ENCODE measurements at places on chromosomes 2 and 18. TPM values are rescaled to one million over a fixed set of nuclear protein-coding genes. Genes with fewer than 3 reads are reported as not detected.

- H3K27me3 ChIP-seq: peaks cover 11% of the 10 kb centered on the region
- H3K27ac ChIP-seq: no peak overlapping the region
- no peaks in the 10 kb centered on the region for H3K36me3 ChIP-seq
- no peaks in the 10 kb centered on the region for H3K4me1 ChIP-seq
- H3K4me3 ChIP-seq: no peak overlapping the region
These were observed 317.9 kb upstream of the PKDCC start for GRCh38 chr2:41729800-41730364.

DNA sequence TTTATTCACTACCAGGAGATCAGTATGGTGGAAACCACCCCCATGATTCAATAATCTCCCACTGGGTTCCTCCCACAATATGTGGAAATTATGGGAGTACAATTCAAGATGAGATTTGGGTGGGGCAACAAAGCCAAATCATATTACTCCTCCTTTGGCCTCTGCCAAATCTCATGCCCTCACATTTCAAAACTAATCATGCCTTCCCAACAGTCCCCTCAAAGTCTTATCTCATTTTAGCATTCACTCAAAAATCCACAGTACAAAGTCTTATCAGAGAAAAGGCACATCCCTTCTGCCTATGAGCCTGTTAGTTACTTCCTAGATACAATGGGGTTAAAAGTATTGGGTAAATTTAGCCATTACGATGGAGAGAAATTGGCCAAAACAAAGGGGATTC, 989.5 kb upstream of the CNTNAP5 start:
- no peaks in the 10 kb centered on the region for H3K36me3 ChIP-seq
- no peak overlapping the region for H3K4me3 ChIP-seq
- H3K27me3 ChIP-seq: no peaks in the 10 kb centered on the region
- no peak for DNase-seq

DNA sequence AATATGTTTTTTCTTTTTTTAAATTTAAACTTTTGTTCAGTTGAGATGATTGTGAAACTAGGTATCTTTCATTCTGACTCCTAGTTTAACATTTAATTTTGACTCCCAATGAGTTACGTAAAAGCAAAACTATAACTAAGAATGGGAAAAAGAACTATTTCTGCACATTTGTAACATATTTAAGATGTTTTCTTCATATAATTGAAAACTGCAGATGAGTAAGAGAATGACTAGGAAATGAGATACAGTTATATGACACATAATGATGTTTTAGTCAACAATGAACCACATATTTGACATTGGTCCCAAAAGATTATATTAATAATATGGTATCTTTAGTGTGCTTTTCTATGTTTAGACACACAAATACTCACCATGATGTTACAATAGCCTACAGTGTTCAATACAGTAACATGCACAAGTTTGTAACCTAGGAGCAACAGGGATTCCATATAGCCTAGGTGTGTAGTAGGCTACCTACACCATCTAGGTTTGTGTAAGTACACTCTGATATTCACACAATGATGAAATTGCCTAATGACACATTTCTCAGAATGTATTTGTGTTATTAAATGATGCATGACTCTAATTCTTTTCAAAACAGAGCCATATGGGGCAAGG, 12.6 kb downstream of the ERMN start:
- H3K36me3 ChIP-seq: no peaks in the 10 kb centered on the region
- H3K27me3 ChIP-seq: no peaks in the 10 kb centered on the region
- H3K4me1 ChIP-seq: peaks cover 8% of the 10 kb centered on the region
- H3K27ac ChIP-seq: no peak overlapping the region

GRCh38 chr18:78136986-78137385, 842.6 kb upstream of the SALL3 start:
- H3K27me3 ChIP-seq: no peaks in the 10 kb centered on the region
- H3K4me1 ChIP-seq: no peaks in the 10 kb centered on the region
- H3K36me3 ChIP-seq: no peaks in the 10 kb centered on the region
- H3K4me3 ChIP-seq: no peak overlapping the region
- no peak overlapping the region for H3K27ac ChIP-seq

DNA sequence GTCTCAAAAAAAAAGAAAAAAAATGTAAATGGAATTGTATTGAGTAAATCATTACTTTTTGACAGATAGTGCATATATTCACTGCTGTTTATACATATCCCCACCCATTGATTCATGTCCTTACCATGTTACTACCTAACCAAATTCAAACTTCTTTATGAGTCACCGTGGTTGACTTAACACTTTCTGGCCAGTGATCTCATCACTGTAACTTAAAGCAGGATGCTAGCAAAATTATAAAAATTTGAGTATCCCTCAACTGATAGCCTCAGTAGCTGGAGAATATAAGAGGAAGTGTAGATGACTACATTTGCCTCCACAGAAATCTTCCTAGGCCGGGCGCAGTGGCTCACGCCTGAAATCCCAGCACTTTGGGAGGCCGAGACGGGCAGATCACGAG, 13.4 kb downstream of the CNOT9 start:
- H3K36me3 ChIP-seq: peaks cover 28% of the 10 kb centered on the region
- DNase-seq: no peak
- peaks cover 1% of the 10 kb centered on the region for H3K4me1 ChIP-seq
- no peak overlapping the region for H3K4me3 ChIP-seq

The ARL4C gene
- total RNA-seq: 37.1 TPM

The PPP4R3B gene
- total RNA-seq: 53.4 TPM
